ENCODE measurements at places on chromosomes 1 and 21.

DNA sequence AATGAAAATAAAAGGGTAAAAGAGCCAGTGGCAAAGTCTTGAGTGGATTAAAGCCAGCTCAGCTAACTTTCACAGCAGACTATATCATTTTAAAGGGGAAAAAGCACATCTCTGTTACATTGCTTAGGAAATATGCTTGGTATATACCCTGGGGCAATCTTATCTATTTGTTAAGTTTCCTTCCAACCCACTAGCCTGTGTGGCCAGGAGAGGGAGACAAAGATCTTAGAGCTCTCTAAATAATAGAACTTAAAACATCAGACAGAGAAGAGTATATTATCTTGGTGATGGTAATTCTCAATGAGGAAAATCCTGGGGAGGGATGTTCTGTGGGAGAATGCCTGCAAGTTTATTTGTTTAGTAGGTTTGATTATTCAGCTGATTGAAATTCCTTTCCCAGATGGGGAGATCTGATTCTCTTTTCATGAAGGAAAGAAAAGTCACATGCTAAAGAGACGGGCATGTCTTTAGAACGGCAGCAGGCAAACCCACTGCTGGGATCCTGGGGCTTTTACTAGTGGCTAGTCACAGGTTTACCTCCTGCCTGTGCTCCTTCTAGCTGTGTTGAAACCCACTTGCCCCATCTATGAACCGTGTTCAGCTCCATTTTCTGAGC is 3.6 kb downstream of the KCNE2 start:
- peak; percentile 32 for DNase-seq

GRCh38 chr1:32197074-32197473 is 3.3 kb upstream of the CCDC28B start:
- no peak for DNase-seq

GRCh38 chr1:63822540-63822939 is 48.7 kb downstream of the ROR1 start:
- no peak for DNase-seq

- peak; percentile 49 for DNase-seq
Observed at GRCh38 chr1:163170331-163170730, 32.4 kb downstream of the RGS5 start.

DNA sequence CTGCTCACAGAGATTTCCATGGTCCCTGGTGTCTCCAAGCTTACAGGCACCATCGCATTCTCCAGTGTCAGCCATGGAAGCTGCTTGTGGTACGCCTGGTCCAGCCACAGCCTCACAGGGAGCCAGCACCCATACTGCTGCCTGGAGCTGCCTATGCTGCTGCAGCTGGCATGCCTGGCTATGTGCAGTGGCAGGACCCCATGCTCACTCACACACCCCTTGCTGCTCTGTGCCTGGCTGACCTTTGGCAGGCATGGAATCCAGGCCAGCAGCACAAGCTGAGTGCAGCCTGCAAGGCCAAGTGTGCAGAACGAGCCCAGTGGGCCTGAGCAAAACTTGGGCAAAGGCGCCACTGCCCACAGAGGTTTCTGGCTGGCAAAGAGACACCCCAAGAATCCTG is 26.4 kb upstream of the DENND1B start:
- DNase-seq: no peak

GRCh38 chr21:35197992-35198431 is 148.9 kb upstream of the RUNX1 start:
- DNase-seq: peak; percentile 93

DNA sequence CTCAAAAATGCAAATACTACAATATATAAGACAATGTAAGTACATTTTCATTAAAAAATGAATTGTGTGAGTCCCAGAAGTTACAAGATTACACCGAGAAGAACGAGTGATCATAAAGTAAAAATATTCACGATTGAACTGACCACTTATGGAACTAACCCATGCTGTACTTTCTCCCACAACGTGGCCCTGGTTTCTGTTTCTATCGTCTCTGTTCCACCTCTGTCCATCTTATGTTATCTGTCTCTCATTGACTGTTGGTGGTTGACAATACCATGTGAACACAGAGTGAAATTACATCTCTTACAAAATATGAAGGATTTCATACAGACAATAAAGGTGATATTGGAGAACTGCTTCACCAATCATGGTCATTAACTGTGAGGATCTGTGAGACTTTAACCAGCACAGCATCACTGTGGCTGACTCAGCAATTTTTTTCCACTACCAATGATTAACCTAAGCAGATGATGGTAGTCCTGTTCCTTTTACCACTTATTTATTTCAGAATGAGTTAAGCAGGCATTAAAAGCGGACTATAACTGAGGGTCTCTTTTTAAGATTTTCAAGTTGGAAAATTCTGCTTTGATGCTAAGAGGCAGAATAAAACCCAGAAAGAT is 165.1 kb downstream of the TGFB2 start:
- DNase-seq: no peak

DNA sequence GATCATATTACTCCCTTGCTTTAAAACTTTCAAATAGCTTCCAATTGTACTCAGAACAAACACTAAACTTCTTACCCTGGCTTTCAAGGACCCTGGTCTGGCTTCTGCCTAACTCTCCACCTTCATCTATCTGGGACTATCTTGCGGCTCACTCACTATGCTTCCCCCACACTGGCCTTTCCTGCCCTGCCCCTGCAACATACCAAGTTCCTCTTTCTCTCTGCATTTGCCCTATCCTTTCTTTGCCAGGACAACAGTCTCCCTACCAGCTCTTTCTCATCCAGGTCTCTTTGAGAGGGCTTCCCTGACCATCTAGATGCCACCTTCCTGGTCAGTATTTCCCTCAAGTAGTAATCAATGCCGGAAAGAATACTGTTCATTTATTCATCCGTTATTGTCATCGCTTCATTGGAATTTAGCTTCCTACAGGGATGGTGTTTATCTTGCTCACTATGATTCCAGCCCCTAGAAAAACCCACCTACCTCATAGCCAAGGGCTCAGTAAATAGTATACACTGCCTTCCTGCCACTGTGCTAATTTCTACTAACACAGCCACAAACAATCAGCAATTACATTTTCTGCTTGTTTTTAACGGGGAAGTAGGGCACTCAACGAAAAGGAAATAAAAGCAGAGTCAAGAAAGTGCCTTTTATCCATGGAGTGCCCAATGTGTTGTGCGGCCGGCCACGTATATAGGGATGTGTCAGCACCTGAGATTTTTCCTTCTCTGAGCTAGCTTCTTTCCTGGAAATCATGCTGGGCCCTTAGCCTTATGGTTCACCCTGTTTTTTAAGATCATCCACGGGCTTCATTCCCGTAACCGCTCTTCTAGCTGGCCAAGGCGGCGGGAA is 521 bp upstream of the CDC7 start:
- peak; percentile 78 for DNase-seq

GRCh38 chr1:16075337-16076030 is 2.0 kb upstream of the FAM131C start:
- no peak for DNase-seq

DNA sequence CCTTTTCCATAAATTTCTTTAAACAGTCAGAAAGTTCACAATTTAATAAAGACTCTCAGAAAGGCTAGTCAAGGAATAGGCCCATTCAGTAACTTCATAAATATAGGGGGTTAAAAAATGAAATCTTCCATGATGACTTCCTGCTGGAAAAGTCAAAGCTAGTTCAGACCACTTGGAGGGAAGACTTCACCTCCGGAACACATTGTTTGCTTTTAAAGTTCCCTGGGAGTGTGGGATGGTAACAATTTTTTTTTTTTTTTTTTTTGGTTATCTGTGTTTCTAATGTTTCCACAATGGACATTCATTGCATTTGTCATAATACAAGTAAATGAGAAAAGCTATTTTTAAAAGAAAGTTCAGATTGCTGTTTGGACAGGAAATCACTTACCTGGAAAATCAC is 18.4 kb upstream of the LAMC2 start:
- DNase-seq: no peak

DNA sequence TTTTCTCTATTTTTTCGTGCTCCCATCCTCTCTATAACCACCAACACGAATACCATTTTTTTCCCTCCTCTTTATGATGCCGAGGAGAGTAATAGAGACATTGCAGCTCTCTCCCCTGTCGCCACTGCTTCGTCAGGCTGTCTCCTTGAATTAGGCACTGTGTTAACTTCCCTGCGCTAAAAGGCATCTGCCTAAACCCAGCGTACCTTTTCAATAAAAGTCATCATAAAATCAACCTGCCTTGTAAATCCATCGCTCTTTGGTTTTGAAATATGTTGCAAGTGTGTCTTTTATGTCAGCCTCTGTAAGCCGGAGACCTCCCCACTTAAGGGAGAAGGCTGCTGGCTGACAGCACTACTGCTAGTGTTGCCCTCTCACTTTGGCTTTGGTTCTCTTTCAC is 8.7 kb downstream of the RNF220 start:
- DNase-seq: no peak

DNA sequence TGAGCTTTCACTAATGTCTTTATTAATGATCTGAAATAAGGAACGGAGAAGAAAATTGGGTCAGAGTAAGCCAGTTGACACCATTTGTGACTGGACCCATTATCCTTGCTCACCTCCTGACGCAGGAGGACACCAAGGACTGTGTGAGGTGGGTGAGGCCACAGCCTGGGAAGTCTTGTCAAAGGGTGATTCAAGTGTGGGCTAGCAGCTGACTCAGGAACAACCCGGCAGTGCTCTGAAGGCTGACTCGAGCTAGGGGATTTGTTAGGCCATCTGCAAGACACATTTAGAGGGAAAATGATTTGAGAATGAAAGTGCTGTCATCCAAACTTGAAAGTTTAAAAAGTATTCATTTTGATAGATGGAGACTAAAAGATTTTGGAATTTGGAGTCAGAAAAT is 21.2 kb downstream of the PRRX1 start:
- no peak for DNase-seq

DNA sequence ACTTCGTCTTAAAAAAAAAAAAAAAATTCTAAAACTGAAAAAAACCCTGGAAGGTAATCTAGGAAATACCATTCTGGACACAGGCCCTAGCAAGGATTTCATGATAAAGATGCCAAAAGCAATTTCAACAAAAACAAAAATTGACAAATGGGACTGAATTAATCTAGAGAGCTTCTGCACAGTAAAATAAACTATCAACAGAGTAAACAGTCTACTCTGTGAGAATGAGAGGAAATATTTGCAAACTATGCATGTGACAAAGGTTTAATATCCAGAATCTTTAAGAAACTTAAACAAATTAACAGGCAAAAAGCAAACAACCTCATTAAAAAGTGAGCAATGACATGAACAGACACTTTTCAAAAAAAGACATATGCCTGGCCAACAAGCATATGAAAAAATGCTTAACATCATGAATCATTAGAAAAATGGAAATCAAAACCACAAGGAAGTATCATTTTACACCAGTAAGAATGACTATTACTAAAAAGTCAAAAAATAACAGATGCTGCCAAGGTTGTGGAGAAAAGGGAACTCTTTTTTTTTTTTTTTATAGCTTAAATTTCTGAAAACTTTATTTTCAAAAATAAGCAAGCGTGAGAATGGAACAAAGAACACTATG is 29.4 kb upstream of the RNPC3 start:
- DNase-seq: no peak
